Epithelial cell of proximal tubule (primary cell): ENCODE measurements at places on chromosomes 5 and 9. TPM values are rescaled to one million over a fixed set of nuclear protein-coding genes. Genes with fewer than 3 reads are reported as not detected.

DNA sequence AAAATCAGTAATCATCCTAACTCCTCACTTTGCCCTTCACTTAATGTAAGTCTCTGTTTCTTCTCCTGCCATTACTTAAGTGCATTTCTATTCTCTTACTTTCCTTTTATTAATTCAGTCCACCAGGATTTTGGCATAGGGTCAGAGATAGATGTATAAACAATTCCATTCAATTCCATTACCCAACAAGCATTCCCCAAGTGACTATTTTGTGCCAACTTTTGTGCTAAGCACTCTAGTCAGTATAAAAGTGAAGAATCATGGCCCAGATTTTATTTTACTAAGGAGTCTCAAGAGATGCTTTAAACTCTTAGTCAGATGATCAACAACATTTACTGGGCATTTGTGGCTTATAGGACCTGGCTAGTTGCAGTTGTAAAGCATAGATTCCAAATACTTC, 159.3 kb downstream of the DMAC1 start:
- no peak for DNase-seq

GRCh38 chr5:53069626-53070025, 39.9 kb downstream of the MOCS2 start:
- DNase-seq: no peak

DNA sequence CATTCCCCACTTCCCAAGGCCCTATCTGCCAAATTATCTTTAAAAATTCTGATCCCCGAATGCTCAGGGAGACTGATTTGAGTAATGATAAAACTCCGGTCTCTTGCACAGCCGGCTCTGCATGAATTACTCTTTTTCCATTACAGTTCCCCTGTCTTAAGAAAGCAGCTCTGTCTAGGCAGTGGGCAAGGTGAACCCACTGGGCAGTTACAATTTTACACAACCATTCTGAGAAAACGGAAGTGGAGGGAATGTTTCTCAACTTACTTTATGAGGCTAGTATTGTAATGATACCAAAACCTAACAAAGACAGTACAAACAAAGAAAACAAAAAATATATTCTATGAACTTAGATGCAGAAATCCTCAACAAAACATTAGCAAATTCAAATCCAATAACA, 100.0 kb downstream of the MCTP1 start:
- no peak for DNase-seq

DNA sequence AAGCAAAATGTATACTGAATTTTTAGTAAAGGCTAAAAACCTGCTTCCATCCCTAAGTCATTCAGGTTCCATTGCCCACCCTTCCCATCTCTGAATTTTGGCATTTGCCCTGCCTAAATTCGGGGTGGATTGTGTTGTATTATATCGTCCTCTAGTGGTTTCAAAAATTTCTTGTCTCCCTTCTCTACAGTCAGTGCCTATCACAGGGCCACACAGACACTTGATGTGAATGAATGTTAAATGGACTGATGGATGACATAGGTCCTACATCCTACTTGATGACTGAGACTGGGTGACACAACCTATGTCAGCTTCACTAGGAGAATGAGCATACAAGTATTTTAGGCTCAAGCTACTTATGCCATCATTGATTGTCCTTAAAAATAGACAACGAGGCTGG, 45.6 kb upstream of the SLC30A5 start:
- no peak for DNase-seq

DNA sequence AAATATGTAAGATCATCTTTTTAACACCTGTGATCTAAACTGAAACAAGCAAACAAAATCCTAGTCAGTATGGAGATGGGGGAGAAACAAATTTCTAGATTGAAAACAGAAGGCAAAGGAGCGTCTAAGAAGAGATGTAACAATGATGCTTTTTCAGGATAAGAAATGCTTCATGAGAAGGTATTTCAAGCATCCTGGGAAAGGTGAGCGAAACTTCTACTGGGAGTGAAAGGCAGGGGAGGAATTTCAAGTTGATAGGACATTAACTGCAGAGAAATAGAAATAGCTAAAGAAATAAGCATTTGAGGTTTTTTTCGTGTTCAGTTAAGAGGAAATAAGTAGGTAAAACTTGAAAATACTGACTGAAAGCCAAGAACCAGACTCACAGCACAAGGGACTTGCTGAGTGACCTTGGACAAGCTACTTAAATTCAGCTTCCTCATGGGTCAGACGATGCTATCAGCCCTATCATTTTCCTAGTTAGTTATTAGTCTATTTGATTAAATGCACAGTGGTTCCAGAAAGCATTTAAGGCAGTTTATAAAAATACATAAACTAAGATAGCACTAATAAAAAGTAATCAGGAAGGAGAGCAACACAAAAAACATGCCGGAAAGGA, 406.3 kb downstream of the PDE4D start:
- DNase-seq: no peak

DNA sequence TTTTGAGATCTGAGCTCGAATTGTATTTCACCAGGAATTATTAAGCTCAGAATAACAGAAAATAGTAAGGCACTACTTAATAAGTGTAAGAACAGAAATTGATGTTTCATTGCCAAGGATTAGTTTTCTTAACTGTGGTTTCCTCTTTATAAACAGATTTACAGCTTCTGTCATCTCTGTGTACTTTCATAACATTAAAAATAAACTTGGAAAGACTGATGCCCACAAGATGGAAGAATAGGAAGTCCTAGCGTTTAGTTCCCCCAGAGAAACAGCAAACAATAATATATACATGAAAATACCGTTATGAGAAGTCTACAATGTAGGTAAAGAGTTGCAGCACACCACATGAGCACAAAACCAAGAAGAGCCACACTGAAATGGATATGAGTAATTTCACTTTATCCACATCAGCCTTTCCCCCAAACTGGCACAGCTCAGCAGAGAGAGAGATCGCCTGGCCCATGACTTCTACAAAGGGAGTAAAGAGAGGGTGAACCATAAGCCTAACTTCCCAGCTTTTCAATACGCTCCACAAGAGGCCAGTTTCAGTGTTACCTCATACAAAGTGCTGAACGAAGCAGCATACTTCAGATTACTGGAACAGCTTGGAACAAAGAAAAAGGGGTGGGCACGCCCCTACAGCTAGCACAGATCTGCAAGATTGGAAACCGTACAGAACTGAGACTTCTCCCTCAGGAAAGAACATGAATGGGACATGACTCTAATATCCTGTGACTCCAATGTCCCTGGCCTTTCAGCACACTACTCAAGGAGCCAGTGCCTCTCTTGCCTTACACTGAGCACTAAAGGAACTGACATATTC, 75.4 kb downstream of the EMB start:
- no peak for DNase-seq

DNA sequence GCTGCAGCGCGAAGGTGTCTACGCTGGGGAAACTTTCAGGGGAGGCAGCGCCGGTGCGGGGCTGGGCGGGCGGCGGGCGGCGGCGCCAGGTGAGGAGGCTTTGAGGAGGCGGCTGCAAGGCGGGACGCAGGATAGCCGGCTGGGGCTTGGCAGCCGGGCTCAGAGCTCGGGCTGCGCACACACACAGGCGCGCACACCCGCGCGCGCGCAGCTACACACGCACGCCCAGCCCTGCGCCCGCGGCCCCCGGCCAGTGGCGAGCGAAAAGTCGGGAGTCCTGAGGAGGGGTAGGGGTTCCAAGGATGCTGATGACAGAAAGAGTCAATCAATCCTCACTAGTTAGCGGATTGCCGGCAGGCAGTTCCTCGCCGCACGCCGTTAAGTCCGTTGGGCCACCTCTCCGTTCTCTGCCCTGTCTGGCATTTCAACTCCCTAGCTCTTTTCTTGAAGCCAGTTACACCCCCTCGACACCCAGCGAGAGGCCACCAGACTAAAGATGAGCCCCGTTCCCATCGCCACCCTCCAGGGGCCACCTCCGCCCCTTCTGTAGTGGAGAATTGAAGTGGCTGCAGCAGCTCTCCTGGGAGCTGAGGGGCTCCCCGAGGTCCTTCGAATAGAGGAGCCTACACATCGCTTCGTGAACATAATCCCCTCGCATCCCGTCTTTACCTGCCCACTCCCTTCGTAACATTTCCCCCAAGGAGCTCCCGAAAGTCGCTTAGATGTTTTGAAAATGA, 1640.3 kb upstream of the C9orf72 start:
- no peak for DNase-seq

GRCh38 chr5:6246820-6247437, 131.4 kb downstream of the MED10 start:
- DNase-seq: no peak

DNA sequence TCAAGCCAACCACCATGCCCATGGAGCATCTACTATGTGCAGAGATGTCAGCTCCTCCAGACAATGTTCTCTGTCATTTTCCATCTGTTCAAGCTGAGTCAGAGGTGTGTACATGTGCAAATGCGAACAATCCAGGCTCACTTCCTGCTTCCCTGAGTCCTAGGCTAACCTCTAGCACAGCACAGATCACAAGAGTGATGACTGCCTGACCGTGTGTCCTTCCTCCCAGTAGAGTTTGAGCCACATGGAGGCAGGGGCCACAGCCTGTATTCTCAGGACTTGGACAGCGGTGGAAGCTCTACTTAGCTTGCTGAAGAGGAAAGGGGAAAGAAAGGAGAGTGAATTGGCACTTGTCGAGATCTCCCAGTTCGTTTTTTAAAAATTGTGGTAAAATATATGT, 87.2 kb downstream of the KCNIP1 start:
- DNase-seq: no peak

GRCh38 chr5:15774632-15775031, 274.7 kb downstream of the FBXL7 start:
- DNase-seq: no peak

GRCh38 chr5:16932401-16932800, 3.7 kb downstream of the MYO10 start:
- DNase-seq: no peak

DNA sequence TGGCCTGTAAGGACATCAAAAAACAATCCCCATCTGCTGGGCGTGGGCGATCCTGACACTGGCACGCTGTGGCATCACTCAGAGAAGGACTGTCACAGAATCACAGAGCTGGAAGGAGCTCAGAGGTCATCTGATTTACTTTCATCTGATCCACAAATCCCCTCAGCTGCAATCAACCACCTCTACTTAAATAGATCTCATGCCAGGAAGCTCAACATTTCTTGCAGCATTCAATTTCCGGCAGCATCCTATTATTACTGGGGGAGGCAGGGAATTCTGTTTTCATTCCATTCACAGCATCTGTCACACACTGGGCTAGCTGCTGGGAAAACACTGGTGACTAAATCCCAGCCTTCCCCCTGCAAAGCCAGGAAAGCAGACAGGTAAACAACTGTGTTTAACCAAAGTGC, 38.3 kb downstream of the RETREG1 start:
- no peak for DNase-seq

DNA sequence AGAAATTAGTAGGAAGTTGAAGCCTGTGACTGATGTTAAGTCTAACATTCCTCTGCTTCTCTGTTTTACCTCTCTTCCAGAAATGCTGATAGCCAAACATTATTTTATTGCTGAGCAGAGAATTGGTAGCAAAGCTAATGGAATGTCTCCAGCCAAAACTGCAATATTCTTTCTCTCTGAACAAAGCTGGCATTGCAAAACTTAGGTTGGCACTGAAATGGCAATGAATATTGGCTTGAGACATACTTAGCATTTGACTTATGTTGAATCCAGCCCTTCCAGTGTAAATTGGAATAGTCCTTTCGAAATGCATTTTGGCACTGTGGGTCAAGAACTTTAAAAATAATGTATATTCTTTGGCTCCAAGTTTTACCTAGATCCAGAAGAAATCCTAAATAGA, 21.1 kb downstream of the FAF2 start:
- DNase-seq: no peak

DNA sequence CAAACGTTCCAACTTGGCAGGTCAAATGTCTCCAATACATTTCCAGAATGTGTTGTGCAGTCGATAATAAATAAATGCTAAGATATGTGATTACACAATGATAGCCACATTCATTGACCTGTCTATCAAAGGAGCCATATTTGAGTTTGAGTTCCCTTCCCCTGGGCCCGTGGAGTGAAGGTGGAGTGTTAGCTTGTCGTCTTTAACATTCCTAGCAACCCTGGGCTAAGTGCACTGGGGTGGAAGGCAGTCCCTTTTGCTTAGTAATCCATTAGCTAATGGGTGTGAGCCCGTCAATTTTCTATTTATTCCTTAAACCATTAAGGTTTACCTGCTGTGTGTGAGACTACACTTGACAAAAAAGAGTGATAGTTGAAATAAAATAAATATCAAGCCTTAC, 415.2 kb downstream of the EBF1 start:
- DNase-seq: no peak

The CFAP157 gene
- total RNA-seq: not detected in 2 replicates

The CEP78 gene
- 32.2 and 39.0 TPM in 2 replicates for total RNA-seq

The TMED9 gene
- 92.0 and 102 TPM in 2 replicates for total RNA-seq

The HAND1 gene
- total RNA-seq: not detected in 2 replicates
